AG09319 (cell line): ENCODE measurements at places on chromosomes 16 and 17.
A peak's percentile ranks its signal among the peaks of the same experiment; 100 is the strongest.

DNA sequence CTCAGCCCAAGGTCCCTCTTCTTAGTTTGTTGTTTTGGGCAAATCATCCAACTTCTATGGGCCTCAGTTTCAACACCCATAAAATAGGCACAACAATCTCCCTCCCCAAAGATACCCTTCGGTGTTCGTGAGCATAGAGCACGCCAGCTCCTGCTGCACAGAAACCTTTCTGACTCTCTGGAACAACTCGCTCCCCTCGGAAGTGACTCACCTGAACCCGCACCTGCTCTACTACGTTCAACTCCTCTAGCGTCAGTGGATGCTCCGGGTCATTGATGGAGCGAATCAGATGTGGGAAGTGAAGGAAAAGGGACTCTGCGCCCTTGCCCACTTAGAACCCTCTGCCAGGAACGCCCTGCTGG is 445 bp downstream of the CIAO2B start:
- no peak for DNase-seq

DNA sequence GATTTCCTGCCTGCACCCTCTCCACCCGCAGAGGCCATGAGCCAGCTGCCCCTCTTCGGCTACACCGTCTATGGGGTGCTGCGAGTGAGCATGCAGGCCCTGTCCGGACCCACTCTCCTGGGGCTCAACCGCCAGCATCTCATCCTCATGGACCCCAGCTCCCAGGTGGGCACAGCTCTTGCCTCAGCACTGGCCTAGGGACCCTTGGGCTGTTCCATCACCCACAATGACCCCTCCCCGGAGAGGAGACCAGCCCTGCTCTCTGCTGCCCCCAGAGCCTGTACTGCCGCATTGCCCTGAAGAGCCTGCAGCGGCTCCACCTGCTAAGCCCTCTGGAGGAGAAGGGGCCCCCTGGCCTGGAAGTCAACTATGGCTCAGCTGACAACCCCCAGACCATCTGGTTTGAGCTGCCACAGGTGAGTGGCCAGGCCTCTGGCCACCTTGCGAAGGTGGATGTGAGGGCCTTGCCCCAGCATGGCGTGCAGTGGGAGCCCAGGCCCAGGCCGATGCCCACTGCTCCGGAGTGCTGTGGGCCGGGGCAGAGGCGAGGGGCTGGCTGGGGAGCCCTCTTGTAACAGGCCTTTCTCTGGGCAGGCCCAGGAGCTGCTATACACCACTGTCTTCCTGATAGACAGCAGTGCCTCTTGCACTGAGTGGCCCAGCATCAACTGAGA is 7.3 kb upstream of the SMIM5 start:
- no peak for DNase-seq

DNA sequence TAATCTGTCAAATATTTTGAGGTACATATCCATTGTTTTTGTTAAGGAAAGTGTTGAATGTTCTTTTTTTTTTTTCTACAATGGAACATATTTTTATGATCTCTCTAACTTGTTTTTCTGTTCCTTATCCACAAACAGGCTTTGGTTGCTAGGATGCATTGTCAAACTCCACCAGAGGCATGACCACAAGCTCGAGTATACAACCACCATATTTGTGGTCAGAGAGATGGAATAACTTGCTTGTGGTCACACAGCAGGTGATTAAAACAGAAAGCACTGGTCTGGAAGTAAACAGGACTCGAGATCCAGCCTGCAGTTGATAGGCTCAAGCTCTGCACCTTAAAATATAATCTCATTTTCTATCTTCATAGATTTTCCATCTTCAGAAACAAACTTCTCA is 105.8 kb upstream of the ADAMTS18 start:
- peak; percentile 67 for DNase-seq

GRCh38 chr16:82389956-82390650 is 220.1 kb upstream of the MPHOSPH6 start:
- DNase-seq, result no peak

DNA sequence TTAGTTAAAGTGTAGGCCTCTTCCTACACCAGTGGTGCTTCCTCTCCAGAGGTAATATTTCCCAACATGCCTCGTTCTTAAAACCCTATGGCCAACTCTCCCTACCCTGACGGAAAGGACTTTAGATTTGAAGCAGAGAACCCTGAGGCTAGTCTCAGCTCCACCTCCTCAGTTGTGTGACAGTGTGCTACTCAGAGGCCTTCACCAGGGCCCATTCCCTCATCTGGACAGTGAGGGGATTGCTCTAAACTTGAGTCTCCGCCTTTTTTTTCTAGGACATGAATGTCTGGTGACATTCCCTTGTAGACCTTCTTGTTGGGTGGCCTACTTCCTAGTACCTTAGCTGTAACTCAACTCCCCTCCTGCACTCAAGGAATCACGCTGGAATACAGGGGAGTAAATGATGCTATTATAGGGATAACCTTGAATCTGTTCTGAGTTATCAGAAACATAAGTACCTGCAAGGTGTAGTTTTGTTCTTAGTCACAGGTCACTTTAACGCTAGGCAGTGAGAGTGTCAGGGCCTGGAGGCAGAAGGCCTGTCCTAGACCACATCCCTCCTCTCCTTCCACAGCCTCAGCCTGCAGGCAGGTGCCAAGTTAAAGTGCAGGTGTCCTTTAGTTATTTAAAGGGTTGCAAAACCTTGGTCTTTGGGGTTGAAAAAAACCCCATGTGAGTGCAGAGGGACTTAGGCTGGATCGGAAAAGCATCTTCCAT is 26.9 kb downstream of the LDHD start:
- no peak for DNase-seq

DNA sequence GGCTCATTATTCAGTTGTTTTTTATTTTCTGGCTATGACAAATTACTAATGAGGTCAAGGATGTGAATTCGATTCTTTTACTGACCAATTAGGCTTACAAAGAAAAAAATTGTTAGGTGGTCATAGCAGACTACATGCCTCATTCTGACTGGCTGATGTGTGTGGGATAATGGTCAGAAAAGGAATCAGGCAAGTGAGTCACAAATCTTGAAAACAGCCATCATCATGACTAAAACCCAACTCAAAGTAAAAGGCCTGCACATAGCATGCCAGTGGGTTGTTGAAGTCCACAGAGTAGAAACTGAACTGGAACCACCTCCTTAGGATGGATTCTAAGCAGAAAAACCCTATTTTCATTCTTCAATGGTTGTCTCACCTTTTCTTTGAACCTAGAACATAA is 8.6 kb downstream of the RPGRIP1L start:
- no peak for DNase-seq

- no peak for DNase-seq
Measured at GRCh38 chr16:66508914-66509496, 40.9 kb downstream of the TK2 start.

GRCh38 chr17:61784510-61784909 is 78.8 kb downstream of the BRIP1 start:
- DNase-seq, result no peak

DNA sequence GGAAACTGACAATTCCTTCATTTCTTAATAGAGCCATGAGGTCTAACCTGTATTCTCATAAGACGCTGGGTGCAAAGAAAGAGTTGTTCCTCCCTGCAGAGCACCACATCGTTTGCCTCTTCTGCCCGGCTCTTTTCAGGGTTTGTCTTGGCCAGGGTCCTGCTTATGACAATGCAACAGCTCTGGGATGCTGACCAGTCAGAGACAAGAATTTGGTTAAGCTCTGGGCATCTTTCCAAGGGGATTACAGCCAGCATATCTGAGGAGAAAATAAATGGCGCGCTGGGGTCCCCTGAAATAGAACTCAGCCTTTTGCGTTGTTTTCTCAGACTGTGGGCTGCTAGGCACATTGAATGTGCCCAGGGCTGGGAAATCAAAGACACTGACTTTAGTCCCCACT is 128.6 kb downstream of the SHISA6 start:
- no peak for DNase-seq

DNA sequence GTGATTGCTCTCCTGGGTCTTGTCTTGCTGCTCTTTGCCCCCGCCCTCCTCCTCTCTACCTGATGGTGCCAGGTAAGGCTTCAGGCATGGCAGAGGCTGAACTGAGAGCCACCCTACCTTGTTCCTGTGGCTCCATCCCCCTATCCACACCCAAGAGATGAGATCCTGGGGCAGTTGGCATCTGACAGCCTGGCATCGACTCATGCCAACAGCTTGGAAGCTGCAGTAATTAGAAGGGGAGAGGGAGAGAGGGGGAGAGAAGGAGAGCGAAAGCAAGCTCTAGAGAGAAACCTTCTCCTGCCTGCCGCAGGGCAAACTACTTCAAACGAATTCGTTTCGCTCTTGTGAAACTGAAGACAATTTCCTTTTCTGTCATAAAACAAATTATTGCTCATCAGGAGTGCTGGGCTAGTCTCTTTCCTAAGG is 13.8 kb upstream of the SP6 start:
- DNase-seq, result no peak

DNA sequence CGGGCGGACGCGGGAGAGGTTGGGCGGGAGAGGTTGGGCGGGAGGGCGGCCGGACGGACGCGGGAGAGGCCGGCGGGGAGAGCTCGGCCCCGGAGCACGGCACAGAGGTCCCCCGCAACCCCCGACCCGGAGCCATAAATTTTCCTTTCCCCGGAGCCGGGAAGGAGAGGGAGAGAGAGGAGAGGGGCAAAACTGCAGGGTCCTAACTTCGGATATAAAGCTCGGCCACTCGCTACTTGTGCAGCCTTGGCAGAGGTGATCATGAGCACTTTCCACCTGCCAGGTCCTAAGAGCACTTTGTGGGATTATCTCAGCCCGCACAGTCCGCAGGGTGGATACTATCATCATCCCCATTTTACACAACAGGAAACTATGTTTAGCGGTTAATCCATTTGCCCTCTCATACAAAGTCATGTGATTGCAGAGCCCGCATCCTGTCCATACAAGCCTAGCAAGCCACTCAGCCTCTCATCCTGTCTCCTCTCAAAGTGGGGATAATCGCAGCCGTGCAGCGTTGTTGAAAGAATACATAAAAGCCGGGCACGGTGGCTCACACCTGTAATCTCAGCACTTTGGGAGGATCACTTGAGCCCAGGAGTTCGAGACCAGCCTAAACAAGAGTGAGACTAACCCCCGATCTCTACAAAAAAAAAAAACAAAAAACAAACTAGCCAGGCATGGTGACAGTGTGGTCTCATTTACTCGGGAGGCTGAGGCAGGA is 780 bp upstream of the DCAKD start:
- no peak for DNase-seq

- no peak for DNase-seq
Measured at GRCh38 chr16:8872967-8873865, 4.4 kb upstream of the CARHSP1 start.

DNA sequence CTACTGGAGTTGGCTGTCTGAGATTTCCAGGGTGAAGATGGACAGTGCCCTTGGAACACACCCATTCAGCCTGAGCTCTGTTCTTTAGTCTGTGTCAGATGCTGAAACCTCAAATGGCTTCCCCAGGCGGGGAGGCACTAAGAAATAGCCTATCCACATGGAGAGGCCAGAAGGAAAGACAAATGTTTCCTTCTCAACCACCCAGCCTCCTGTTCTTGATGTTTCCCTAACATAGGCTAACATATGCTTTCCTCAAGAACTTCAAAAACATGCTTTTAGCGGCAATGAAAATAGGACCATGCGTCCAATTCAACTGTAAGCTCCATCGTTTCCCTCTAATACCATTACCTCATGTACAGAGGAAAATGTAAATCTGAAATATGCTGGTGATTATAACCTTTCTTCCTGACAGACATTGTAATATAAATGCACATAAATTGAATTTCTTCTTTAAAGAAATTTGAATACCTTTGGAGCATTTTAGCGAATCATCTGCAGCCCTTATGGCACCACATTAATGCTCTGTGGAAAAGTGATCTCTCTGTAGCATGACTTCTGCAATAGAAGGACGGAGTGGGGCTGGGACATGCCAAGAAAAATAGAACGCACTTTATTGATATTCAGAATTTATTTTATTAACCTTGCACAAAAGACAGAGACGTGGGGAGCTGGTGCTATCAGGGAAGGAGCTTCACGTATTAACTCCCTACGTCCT is 60.1 kb downstream of the IRX3 start:
- no peak for DNase-seq

DNA sequence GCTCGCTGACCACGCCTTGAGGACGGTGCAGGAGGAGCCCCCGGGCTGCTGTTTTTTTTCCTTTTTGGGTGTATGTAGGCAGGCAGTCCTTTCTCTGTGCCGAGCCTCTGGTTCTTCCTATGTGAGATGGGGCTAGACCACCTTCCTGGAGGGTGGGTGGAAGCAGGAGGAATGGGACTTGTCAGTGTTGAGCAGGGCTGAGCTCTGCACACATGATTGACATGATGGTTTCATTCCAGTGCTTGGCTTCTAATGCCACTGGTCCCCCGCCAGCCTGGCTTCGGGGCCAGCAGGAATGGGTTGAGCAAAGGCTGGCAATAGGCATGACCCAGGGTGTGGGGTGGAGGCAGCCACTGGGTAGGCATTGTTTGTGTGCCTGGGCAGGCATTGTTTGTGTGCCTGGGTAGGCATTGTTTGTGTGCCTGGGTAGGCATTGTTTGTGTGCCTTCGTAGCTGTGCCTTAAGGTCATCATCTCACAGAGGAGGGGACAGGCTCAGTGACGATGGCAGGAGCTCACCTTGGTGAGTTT is 14.2 kb upstream of the ADCY7 start:
- no peak for DNase-seq

GRCh38 chr17:42025936-42026335 is 6.0 kb downstream of the NKIRAS2 start:
- no peak for DNase-seq

DNA sequence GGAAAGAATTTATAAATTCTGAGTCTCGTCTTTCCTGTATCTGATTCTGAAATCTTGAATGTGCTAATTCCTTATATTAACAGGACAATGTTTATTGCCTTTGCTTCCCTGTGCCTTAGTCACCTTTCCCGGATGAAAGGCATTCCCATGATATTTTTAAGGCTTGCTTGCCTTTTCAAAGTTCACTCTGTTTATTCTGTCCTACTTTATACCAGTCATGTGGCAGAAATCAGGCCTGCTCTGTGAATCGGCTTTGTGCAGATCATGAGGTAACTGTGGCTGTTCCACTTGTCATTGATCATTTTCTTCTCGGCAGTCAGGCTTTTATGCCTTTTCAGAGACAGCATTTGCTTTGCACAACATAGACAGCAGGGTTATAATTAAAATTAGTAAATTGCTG is 28.8 kb upstream of the ABCC11 start:
- DNase-seq, result no peak

- DNase-seq, result no peak
Measured at GRCh38 chr16:86120201-86121192, 221.5 kb downstream of the IRF8 start.

DNA sequence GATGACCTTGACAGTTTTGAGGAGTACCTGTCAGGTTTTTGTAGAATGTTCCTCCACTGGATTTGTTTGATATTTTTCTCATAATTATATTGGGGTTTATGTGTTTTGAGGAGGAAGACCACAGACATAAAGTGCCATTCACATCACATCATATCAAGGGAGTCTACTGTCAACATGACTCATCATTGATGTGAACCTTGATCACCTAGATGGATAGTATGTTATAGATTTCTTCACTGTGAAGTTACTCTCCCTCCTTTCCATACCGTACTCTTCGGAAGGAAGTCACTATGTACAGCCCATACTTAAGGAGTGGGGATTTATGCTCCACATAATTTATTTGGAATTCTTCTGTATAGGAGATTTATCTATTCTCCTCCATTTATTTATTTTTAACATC is 23.2 kb downstream of the PRSS54 start:
- no peak for DNase-seq
